ENCODE measurements at places on chromosomes 2 and 18. TPM values are rescaled to one million over a fixed set of nuclear protein-coding genes. Genes with fewer than 3 reads are reported as not detected.

CXCR2 gene
- not detected for total RNA-seq

ZC3H6 gene
- total RNA-seq = 16.5 TPM

GRCh38 chr2:10284108-10284870 lies 18.4 kb upstream of the HPCAL1 start:
- DNase-seq = no peak

ZNF804A gene
- total RNA-seq = 14.3 TPM

DNA sequence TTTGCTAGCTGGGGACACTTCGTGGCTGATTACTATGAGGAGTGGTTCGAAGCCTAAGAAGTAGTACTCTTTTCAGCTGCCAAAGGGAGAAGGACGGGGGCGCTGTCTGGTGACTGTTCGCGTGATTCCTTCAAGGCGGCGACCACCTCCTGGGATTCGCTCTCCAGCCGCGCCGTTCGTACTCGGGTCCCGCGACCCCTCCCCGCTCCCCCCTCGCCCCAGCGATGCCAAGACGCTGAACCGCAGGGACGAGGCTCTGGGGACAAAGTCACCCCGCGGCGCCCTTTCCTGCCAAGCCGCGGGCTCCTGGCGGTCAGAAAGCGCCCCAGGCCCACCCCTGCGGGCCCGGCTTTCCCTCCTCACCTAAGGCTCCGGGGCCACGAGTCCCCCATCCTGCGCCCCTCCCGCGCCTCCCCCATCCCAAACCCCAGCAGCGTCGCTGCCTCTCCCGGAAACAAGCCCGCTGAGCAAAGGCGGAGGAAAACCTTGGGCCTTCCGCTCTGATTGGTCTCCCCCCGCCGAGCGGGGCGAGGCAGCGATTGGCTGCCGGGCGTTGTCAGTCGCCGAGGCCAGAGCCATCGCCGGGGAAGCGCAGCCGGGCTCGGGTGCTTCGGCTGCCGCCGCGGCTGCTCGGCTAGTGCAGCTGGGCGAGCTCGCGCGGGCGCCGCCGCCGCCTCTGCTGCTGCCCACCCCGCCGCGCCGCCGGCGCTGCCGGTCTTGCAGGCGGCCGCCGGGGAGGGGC lies 404.3 kb downstream of the XIRP2 start:
- no peak for DNase-seq

NGEF gene
- total RNA-seq = not detected

- DNase-seq = no peak
Measured at GRCh38 chr2:73084971-73085370, 13.5 kb upstream of the SFXN5 start.

- DNase-seq = no peak
Measured at GRCh38 chr2:102172745-102173144, 14.1 kb upstream of the IL1RL2 start.

GRCh38 chr2:121128741-121129659 lies 156.0 kb downstream of the TFCP2L1 start:
- DNase-seq = peak; percentile 20
